Fibroblast of skin of right biceps (primary cell): ENCODE measurements at places on chromosomes 5 and 9.

GRCh38 chr5:134184155-134185135, 7.7 kb upstream of the SKP1 start:
- DNase-seq: peak; percentile 48

GRCh38 chr5:154514331-154514730, 36.3 kb upstream of the HAND1 start:
- no peak for DNase-seq

GRCh38 chr5:146799231-146799630, 79.3 kb downstream of the PPP2R2B start:
- no peak for DNase-seq

- DNase-seq: no peak
These were observed 617.0 kb downstream of the RAB3C start for GRCh38 chr5:59199868-59200267.

DNA sequence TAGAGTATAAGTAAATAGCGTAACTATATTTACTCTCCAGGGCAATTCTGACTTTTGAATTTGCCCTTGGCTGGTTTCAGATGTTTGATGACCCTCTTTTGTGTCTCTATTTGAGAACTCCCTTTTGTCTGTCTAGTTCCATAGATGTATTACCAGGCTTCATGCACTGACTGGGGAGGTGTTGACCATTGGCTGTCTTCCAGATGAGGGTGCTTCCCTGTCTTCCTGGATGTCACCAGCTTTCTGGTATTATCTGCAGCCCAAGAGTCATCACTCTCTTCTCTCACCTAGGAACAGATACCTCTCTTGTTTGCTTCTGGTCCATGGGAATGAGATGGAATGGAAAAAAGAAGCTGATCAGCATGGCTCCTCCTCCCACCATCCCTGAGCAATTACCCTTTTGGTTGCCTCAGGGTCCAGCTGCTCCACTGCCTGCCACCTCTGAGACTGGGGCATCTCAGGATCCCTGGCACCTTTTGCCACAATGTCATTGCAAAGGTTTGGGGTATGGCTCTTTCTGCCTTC, 58.7 kb upstream of the TMED7 start:
- DNase-seq: no peak
